ENCODE measurements at places on chromosomes 13 and 19.

- no peak for DNase-seq
These were observed 29.7 kb downstream of the BTBD2 start for GRCh38 chr19:1985588-1986356.

- DNase-seq = no peak
These were observed 243.2 kb upstream of the TSHZ3 start for GRCh38 chr19:31592456-31592855.

DNA sequence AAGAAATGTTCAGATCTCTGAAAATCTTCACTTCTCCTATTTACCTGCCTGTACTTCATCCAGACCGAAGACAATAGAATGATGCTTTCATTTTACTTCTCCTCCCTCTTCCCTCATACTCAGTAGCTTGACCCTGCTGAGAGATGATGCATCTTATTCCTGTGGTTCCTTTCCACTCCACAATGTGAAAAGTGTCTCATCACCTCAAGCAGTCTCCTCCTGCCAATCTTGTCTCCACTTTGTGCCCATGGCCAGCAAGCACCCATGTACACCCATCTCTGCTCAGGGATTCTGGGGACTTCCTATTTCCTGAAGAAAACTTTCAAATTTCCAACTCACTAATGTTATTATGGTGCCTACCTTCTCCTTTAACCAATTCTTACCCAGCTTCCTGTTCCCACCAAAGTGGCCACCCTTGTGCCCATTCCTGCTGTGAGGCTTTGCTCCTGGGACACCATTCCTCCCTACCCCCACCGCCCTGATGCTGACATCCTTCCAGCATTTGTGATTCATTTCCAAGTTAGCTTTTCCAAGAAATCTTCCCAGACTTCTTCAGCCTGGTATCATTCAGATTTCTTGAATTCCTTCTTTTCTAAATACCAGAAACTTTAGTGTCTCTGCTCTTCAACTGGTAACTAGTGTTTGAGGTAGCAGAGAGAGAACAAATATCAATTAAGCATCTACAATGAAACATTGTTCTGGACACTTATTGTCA lies 212.5 kb downstream of the POSTN start:
- DNase-seq = no peak

DNA sequence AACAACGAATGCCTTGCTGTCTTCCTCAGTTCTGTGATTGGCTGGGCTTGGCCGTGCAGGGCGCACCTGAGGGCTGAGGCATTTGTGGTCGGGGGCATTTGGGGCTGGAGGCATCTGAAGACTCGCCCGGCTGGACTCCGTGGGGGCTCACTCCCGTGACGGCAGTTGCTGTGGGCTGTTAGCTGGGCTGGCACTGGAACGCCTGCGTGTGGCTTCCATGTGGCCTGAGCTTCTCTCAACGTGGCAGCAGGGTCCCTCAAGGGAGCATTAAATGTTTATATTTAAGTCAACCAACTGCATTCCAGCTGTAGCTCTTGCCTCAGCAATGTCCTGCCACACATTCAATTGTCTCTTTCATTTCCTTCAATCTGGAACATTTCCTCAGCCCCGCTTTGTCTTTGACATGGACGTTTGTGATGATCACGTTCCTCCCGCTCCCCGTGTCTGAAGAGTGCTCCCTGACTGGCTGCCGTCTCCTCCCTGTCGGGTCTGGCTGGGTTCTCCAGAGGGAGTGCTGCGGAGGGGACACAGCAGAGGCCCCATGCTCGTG lies 21.0 kb downstream of the CCDC8 start:
- no peak for DNase-seq

DNA sequence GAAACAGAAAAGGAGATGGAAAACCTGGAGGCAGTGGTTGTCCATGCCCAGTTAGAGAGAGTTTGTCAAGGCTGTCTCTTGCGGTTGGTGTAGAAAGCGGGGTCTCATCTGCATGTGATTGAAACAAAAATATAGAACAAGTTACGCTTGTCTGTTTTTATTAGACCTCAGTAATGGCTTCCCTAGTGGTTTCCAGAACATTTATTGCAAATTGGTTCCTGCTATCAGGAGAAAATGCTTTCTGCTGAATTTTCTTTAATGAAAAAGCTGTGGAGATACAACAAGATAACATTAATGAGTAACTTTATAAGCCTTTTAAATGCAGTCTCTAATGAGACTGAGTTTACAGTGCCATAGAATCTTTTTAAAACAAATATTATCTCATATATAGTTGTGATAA lies 378.0 kb downstream of the DACH1 start:
- DNase-seq = no peak

Data from G401 (cell line).